ENCODE measurements at places on chromosomes 6 and 20. TPM values are rescaled to one million over a fixed set of nuclear protein-coding genes. Genes with fewer than 3 reads are reported as not detected.

LHFPL5 gene
- not detected for polyA plus RNA-seq

KCNG1 gene
- 20.3 TPM for polyA plus RNA-seq

DNA sequence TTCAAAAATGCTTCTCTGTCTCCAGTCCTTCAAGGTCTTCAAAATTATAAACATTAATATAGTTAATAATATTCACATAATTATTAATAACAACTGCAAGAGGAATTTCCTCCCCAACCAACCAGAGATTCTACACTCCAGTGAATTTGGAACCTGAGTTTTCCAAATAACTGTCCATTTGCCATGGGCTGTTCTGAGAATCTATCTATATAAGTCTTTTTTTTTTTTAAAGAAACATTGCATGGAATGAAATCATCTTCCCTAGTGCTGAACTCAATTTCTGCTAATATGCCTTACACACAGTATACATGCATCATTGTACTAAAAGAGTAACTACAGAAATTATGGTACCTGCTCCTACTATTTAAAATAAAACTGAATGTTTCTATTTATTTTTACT is 113.9 kb downstream of the SLC22A3 start:
- DNase-seq: no peak

CRIP3 gene
- polyA plus RNA-seq: not detected

- no peak for DNase-seq
These were observed 80.5 kb downstream of the DNAAF9 start for GRCh38 chr20:3326779-3327521.
